ENCODE measurements at places on chromosomes 5 and 9.

- DNase-seq = no peak
Observed at GRCh38 chr5:32303755-32304120, 9.0 kb downstream of the MTMR12 start.

GRCh38 chr5:176908675-176909368 is 9.7 kb upstream of the HK3 start:
- DNase-seq = no peak

- DNase-seq = no peak
Observed at GRCh38 chr9:115192835-115193525, 75.0 kb upstream of the TNC start.

DNA sequence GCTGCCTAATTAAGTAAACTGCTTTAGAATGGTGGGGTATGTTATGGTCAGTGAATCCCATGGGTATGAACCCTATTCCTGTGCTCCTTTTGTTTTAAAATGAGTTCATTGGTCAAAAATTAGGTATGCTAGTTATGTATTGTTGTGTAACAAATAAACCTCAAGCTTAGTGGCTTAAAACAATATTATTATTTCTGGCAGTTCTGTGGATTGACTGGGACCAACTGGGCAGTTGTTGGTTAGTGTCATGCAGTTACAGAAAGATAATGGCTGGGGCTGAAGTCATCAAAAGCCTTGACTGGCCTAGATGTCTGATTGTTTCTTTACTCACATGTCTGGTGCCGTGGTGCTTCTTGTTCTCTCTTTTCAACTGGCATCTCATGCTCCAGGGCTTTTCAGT is 8.9 kb upstream of the PTAR1 start:
- no peak for DNase-seq

- no peak for DNase-seq
Observed at GRCh38 chr9:17394881-17395510, 183.9 kb upstream of the SH3GL2 start.

DNA sequence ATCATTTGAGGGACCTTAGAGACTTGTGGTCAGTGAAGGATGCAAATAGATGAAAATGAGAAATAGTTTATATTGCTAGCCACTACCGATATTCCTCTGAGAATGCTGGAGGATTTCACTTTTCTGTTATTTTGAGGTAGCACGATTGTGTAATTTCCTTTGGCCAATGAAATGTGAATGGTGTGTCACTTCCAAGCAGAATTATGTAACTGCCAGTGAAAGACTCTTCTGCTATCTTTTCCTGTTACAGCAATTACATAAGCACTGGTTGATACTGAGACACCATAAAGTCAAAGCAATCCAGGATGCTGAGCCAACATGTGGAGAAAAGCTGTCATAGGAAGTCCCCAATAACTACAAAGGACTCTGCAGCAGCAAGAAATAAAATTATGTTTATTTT is 3.6 kb upstream of the PCDHA2 start:
- no peak for DNase-seq

GRCh38 chr5:143547342-143547741 is 143.9 kb upstream of the NR3C1 start:
- DNase-seq = no peak

- DNase-seq = no peak
Observed at GRCh38 chr9:100355561-100355960, 2.8 kb upstream of the TEX10 start.

GRCh38 chr9:93984860-93985259 is 29.7 kb upstream of the BARX1 start:
- no peak for DNase-seq

DNA sequence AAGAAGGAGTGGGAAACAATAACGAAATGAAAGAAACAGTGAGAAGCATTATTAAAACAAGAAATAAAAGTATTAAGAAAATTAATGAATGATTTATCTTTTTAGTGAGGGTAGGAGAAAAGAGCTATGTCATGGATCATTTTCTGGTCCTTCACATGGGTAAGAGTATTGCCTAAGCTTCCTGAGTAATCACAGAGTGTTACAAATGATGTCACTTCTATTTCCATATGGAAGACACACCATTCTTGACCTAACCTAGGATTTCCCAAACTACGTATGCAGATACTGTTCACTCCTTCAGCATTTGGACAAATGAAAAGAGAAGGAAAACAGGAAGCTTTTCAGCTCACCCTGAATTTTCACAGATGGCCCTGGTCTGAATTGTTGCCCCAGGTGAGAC is 3.3 kb upstream of the TSLP start:
- DNase-seq = no peak

DNA sequence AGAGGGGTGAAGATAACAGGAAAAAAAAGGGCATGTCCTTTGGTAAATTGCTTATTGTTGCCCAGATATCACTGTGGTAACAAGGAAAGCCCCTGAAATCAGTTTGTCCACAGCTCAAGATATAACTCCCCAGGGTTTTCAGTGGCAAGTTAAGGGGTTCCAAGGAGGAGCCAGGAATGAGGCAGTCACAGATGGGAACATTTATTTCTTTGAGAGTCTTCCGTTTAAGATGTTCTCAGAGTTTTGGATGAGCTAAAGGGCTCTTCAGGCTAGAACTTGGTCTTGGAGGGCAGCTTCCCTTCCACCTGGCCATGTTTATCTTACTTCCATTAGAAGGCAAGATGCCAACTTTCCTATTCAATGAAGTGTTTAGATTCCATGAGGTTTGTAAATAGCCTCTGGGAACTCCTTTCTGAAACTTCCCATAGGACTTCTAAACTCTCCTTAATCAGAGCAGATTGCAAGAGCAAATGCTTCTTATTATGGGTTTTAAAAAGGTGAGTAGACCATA is 277.6 kb upstream of the TNC start:
- DNase-seq = no peak

- no peak for DNase-seq
Observed at GRCh38 chr5:115542651-115543364, 1.8 kb downstream of the FEM1C start.

DNA sequence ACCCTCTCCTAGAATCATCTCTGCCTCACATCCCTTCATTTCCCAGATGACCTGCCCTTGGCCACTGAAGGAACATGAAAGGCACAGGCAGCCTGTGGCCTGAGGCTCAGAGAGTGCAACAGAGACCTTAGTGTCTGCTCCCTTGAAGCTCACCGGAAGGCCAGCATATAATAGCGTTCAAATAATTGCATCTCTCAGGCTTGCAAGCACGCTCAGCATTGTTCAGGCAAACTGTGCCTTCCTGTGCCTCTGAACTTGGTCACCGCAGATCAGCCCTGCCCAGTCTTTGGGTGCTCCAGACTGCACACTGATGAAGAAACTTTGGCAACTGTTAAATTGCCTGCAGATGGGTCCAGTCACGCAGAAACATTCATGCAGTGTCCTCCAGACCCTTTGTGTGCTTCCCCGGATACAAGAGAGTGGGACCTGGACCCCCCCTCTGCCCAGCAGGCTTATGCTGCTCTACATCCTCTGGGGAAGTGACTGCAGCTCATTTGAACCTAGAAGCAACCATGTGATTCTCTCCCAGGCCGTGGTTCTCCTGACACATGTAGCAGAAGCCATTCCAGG is 216.0 kb upstream of the ANKRD55 start:
- DNase-seq = no peak

- DNase-seq = no peak
Observed at GRCh38 chr9:74496819-74497747, at the start of gene RORB. RORB (plus strand) TSS chr9:74497335; CDS start chr9:74497977, 642 bp downstream.

GRCh38 chr5:76638479-76638878 is 15.3 kb upstream of the F2RL2 start:
- DNase-seq = no peak

DNA sequence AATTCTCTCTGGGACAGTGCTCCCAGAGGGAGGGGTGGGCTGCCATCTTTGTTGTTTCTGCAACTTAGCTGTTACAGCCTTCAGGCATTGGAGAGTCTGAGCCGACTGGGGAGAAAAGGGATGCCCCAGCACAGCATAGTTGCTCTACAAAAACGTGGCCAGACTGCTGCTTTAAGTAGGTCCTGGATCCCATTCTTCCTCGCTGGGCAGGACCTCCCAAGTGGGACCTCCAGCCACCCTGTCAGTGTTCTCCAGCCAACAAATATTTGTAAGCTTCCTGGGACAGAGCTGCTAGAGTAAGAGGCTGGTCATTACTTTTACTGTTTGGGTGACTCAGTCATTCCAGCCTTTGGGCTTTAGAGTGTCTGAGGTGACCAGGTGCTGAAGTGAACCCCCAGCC is 292.7 kb upstream of the NREP start:
- DNase-seq = no peak

DNA sequence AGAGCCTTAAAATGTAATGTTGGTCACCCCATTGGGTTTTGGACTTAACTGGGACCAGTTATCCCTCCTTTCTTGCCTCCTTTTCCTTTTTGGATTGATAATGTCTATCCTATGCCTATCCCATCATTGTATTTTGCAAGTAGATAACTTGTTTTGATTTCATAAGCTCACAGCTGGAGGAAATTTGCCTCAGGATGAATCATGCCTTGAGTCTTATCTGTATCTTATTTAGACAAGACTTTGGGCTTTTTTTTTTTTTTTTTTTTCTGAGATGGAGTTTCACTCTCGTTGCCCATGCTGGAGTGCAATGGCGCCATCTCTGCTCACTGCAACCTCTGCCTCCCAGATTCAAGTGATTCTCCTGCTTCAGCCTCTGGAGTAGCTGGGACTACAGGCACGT is 443.3 kb downstream of the DNAH5 start:
- DNase-seq = no peak

DNA sequence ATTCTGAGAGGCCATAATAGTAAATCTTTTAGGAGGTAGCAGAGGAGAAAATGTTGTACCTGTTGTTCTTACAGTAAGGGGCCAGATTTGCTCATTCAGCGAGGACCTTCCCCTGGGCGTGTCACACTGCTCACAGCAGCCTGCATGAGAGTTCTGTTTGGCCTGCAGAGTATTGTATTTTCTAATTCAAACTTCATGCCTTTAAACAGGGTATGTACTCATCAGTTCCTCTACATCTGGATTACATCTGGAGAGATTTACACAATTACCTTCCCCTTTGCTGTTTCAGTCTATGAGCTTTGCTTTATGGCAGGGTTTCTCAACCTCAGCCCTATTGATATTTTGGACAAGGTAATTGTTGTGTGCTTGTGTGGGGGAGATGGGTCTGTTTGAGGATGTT is 170.9 kb upstream of the STK32A start:
- no peak for DNase-seq

- DNase-seq = no peak
Observed at GRCh38 chr9:130959809-130960334, 20.8 kb upstream of the FIBCD1 start.

- DNase-seq = peak; percentile 68
Observed at GRCh38 chr5:77076961-77077828, 9.9 kb downstream of the ZBED3 start.

- no peak for DNase-seq
Observed at GRCh38 chr5:149497357-149497756, 53.9 kb downstream of the CSNK1A1 start.

GRCh38 chr9:107260437-107261081 is 22.5 kb upstream of the RAD23B start:
- DNase-seq = no peak

- no peak for DNase-seq
Observed at GRCh38 chr9:96460470-96460869, 10.5 kb downstream of the HABP4 start.

GRCh38 chr5:79845448-79846197 is 145.4 kb downstream of the MTX3 start:
- DNase-seq = peak; percentile 6

DNA sequence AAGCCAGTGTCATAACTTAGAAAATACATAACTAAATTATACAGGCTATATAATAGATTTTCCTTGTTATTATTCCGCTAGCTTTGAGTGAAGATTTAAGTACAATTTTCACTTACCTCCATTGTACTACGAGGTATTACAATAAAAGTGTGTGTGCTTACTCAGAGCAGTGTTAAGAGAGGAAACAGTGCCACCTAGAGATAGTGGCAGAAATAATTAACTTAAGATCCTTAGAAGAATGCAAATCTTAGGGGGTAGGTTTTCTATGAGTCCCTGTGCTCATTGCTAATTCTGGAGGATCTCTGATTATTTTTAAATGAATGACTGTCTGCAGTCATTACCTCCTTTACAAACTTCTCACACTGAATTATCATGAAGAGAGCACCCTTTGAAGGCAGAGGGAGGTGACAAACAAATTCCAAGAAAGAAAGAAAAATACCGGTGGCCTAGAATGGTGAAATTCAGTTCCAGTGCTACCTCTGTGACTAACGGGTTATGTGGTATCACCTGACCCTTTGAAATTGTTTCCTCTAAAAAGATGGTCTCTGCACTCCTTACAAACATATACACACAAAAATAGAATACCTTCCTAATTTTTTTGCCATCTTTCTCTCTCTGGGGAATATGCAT is 379.8 kb downstream of the TRIM36 start:
- DNase-seq = no peak

DNA sequence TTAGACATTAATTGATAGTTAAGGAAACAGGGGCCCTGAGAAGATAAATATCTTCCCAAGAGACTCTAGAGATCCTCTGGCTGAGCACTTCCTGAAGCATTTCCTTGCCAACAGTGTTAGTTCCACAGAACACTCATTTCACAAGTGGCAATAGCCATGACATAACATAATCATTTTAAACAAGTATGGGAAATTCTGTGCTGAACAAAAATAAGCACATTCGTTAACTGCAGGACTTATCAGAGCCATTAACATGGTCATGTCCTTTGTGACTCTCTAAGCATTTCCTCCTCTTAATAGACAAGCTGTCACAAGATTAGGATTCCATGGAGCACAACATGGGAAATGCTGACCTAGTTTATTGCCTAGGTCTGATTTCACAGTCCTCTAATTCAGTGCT is 184.9 kb downstream of the SNX18 start:
- no peak for DNase-seq

DNA sequence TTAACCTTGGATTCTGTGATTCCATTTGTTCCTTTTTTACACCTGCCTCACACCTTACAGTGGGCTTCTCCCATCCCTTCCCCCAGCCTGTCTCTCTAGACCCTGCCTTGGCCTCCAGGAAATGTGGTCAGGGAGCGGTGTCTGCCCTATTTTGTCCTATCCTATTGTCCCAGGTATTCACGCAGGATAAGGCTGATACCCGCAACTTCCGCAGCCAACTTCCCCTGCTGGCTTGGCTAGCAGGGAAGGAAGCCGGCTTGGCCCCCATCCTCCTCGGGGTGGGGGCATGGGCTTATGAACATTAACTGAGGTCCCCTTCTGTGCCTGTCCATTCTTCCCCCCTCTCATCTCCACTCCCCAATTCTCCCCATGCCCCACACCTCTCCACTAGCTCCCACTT is 3.5 kb downstream of the CSF1R start:
- no peak for DNase-seq
